Dorsolateral prefrontal cortex (tissue), 122 donors: ENCODE measurements at places on chromosomes 16 and 17. TPM values are rescaled to one million over a fixed set of nuclear protein-coding genes. Genes with fewer than 3 reads are reported as not detected.

SLFN12L gene
- total RNA-seq = 0.41 TPM

MGAT5B gene
- total RNA-seq = 129 TPM

UMOD gene
- not detected for total RNA-seq

EPOP gene
- 21.1 TPM for total RNA-seq

GRAPL gene
- 2.0 TPM for total RNA-seq

ATP2C2 gene
- total RNA-seq = 10.1 TPM

DRC3 gene
- total RNA-seq = 7.5 TPM

CARD14 gene
- total RNA-seq = 0.72 TPM

BAIAP3 gene
- total RNA-seq = 128 TPM

PTGES3L gene
- 5.5 TPM for total RNA-seq

KRTAP16-1 gene
- total RNA-seq = not detected

TLCD3B gene
- 40.5 TPM for total RNA-seq

RNFT1 gene
- 14.0 TPM for total RNA-seq

CCT6B gene
- total RNA-seq = 1.7 TPM

USP43 gene
- 11.5 TPM for total RNA-seq

AIPL1 gene
- not detected for total RNA-seq
